Stimulated activated CD4-positive, alpha-beta T cell treated with anti-CD3 and anti-CD28 coated beads, TNF-alpha, amount 100 ng/mL, for 1 hour (primary cell): ENCODE measurements at places on chromosomes 5 and 9.
A peak's percentile ranks its signal among the peaks of the same experiment; 100 is the strongest.

DNA sequence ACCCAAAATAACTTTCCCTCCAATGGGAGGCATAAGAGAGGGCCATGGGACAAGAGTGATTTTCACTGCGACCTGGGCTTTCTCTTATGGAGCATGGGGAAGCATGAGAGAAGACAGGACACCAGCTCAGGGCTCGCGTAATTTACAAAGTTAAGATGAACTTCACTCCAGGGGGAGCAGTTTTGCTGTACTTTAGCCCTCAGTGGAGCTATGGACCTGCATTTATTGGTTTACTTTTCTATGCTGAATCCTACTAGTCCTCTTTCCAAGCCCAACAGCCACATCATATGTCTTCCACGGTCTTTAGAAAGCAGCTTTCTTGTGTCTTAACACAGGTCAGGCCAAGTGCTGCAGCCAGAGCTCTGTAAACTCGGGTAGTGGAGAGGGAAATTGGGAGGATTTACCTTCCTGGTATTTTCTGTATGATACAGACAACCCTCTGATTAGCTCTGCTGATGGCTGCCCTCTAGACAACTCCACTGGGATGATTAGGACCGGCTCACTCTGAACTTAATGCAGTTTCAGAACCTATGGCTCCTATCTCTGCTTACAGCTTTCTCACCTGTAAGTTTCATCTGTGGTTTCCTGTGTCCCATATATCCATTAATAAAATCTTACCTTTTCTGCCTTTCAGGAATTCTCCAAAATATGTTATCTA, 581.0 kb upstream of the RORB start:
- no peak for DNase-seq

- no peak for DNase-seq
Observed at GRCh38 chr9:132583584-132584304, 1.3 kb downstream of the BARHL1 start.

GRCh38 chr5:179795863-179796833, 2.4 kb downstream of the LTC4S start:
- DNase-seq, result peak; percentile 36

GRCh38 chr5:150489360-150490295, 18.3 kb upstream of the NDST1 start:
- DNase-seq, result no peak

DNA sequence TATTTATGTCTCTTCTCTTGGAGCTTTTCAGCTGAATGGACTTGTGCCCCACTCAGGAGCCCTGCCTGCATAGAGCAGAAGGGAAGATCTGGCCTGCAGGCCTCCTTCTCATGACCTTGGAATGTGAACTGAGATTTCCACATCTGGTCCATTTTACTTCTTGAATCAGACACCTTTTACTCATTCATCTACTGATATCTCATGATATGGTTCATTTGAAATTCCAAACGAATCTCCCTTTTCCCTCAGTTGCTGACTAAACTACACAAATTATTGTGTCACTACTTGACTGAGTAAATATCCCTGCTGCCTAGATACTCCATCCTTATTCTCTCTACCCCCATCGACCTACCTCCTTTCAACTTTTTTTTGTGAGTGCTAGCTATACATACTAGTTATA, 138.7 kb downstream of the PLCXD3 start:
- DNase-seq, result no peak

GRCh38 chr5:153447534-153447933, 42.9 kb upstream of the GRIA1 start:
- DNase-seq, result no peak

DNA sequence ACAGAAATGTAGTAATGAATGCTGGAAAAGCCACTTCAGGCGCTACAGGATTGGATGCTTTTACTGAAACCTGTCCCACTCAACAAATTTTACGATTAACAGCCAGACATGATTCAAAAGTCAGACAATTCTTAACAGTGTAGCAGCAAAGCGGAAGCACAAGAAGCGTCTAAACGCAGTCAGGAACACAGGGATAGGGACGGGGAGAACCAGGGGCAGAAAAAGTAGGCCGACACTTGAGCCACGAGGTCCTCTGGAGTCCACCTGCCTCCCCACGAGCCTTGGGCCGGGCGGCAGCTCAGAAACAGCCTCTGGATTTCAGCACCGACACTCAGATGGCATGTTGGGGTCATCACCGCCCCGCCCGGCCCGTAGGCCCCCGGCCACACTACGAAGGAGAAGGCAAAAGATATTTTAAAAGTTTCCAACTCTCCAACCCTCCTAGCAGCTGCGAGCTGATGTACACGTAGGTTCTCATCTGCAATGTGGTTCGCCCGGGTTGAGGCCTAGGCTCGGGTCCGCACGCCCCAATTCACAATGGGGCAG, 615 bp downstream of the RACK1 start:
- no peak for DNase-seq

DNA sequence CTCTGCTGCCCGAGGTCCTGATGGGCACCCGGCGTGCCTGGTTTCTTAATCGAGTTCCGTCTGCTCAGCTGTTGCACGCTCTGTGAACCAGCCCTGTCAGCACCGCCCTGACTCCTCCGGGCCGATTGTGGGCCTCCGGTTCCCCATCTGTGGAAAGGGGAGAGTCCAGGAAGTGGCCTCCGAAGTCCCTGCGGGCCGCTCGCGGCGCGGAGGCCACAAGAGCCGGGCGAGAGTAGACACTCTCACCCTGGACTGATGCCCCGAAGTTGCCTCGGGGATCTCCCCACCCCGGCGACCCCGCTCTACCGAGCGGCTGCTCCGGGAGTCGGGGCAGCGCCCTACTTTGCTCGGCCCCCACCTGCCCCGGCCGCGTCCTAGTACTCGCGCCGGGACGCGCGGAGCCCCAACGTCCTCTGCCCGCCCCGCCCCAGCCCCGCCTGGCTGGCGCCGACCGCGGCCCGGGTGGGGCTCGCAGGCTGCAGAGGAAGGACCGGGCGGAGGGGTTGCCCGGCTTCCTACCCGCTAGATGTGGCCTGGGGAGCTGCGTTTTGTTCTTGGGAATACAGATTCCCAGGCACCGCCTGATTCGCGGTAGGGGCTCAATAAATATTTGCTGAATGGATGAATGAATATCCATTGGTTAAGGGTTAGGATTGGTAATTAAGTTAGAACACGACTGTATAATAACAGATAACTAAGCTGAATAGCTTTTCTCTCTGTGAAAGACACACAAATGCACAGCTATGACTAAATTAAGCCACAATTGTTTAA, 935 bp upstream of the ZNF367 start:
- DNase-seq, result peak; percentile 26

GRCh38 chr9:74496406-74496805, 729 bp upstream of the RORB start:
- DNase-seq, result no peak

DNA sequence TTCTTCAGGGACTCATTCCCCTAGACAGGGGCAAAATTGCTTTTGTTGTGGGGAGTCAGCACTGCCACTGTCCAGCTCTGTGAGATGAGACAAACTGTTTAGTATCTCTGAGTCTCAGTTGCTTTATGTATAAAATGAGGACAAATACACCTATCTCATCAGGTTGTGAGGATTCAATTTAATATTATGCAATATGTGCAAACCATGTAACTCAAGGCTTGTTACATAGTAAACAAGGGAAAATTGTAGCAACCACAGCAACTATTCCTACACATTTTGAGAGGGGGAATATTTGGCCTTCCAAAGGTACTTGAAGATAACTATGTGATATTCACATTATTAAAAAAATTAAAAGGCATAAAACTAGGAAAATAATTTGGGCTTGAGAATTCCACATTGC, 411.9 kb upstream of the SLC30A5 start:
- no peak for DNase-seq

DNA sequence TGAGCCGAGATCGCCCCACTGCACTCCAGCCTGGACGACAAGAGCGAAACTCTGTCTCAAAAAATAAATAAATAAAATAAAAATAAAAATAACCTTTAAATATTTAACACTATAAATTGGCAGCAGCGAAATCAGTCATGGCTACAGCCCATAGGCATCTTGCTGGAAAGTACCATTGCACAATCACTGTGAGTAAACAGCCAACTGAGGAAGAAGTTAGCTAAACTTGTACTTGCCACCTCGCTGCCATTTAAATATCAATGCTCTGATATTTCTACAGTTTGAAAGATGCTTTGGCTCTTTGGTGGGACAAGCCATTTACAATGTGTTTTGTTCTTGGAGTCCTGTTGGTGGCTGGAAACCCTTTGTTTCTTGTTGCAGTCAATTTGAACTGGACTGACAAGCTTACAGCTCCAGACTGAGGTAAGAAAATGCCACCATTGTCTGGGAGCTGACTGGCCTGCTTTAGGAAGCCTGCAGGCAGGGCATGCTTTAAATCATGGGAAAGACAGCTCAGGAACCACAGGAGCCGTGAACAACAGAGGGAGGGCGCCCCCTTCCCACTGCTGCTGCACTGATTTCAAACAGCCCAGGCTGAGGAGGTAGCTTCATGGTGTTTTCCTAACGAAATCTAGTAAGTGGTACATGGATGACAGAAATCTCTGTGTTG, 322.8 kb upstream of the RFX3 start:
- DNase-seq, result no peak

DNA sequence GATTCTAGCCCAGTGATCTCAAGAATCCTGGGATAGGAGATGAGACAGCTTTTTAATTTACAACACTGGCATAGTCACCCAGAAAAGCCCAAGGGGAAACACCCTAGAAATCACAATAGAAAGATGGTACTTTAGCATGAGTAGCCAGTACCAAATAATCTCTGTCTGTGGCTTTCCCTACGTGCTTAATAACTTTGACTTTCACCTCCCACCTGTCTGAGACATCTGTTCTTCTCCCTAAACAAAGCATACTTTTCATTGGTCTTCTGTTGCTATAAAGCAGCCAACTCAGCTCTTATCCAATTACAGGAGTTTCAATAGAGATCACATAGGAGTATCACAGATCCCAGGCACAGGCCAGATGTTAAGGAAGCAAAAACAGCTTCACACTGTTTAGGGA, 10.4 kb downstream of the MARCHF3 start:
- no peak for DNase-seq

- no peak for DNase-seq
Observed at GRCh38 chr5:94891972-94892371, 273.5 kb downstream of the SLF1 start.

DNA sequence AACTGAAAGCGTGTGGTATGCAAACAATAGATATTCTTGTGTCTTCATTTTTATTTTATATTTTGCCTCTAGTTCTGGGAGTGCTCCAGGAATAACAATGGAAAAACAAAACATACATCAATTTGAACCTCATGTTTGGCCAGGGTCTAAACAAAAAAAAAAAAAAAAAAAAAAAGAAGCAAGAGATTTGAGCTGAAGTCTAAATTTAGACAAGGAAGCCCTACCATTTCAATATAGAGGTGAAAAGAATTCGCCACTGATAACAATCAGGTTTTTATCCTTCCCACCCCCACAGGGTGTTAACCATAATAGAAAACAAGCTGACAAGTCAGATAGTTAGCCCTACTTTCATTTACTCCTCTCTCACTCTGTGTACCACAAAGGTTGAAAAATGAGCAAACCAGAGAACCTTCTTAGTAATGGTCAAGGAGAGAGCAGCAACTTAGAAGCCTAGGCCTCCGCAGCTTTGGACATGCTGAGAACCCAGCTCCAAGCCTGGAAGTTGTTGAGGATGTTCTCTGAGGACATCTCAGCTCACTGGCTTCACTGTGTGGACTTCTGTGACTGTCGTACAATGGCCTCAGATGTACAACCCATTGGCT, 118.2 kb upstream of the HMHB1 start:
- no peak for DNase-seq

DNA sequence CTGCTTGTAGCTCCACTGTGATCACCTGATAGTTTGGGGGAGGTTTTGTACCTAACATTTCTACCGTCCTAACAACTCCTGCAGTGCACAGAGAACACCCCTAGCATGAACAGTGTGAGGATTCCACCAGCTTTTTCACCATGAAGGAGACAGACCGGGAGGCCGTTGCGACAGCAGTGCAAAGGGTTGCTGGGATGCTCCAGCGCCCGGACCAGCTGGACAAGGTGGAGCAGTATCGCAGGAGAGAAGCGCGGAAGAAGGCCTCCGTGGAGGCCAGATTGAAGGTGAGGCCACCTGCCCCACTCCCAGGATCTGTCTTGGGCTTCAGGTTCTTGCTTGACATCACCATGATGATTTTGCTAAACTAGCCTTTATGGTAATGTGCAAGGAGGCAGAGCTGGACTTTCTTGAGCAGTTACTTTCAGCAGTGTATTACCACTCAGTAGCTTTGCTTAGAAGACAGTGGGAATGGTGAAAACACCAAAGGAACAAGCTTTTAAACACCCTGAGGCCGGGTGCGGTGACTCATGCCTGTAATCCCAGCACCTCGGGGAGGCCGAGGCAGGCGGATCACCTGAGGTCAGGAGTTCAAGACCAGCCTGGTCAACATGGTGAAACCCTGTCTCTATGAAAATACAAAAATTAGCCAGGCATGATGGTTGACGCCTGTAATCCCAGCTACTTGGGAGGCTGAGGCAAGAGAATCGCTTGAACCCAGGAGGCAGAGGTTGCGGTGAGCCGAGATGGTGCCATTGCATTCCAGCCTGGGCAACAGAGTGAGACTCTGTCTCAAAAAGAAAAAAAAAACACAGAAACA, 3.3 kb downstream of the EXOC3 start:
- DNase-seq, result no peak

DNA sequence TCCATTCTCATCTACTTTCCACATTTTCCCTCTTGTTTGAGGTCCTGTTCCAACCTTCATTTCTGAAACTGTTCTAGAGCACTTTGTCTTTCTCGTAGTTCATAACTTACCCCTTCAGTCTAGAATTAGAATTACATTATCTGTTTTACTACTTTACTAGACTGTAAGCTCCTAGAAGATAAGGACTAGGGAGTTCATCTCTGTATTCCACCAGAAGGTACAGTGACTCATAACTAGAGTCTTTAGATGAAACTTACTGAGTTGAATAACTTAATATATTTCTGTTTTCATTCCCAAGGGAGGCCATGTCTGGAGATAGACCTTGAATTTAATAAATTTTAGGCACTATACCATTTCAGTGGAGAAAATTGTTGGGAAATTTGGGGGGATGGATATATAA, 38.7 kb downstream of the G3BP1 start:
- no peak for DNase-seq

DNA sequence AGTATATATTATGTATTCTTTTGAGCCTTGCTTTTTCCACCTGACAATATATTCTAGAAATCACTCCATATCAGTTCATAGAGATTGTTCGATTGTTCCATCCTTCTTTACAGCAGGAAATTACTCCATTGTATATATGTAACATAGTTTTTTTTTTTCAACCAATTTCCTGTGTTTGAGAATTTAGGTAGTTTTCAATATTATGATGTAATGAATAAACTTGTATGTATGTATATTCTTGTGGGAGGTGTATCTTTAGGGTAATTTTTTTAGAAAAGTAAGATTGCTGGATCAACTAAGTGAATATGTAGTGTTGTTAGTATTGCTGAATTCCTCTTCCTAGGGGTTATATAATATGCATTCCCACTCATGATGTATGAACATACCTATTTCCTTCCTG, 165.9 kb upstream of the PITX1 start:
- no peak for DNase-seq

- DNase-seq, result no peak
Observed at GRCh38 chr9:125260561-125260960, 1.1 kb upstream of the GAPVD1 start.

DNA sequence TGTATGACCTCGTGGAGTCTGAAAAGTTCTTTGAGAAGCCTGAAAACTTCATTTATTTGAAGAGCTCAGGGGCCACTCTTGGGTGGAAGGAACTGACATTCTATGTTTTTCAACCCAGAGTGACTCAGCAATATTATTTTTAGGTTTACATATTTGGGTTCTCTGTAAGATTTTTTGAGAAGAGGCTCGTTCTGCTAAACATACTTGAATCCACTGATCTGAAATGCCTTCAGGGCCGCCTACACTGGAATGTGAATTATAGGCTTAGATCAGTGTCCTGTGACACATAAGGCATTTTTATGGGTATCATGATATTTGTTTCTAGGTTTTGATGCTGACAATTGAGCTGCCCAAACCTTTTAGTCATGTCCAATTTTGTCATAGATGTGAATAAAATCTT, 86.2 kb downstream of the PSAT1 start:
- DNase-seq, result no peak
